Foreskin keratinocyte (primary cell): ENCODE measurements at places on chromosomes 1 and 21. TPM values are rescaled to one million over a fixed set of nuclear protein-coding genes. Genes with fewer than 3 reads are reported as not detected.
A peak's percentile ranks its signal among the peaks of the same experiment; 100 is the strongest.

- peak; percentile 32 for DNase-seq
Measured at GRCh38 chr1:157415661-157416060, 136.7 kb downstream of the FCRL5 start.

The AQP10 gene
- polyA plus RNA-seq, result 0.16 and 0.17 TPM in 2 replicates

- DNase-seq, result no peak
Measured at GRCh38 chr1:77514921-77515776, 167.3 kb downstream of the ZZZ3 start.

- DNase-seq, result no peak
Measured at GRCh38 chr1:212217633-212218032, 67.6 kb upstream of the PPP2R5A start.

- no peak for DNase-seq
Measured at GRCh38 chr1:2284932-2285331, 56.8 kb downstream of the SKI start.

GRCh38 chr1:182861994-182862393, 22.8 kb downstream of the DHX9 start:
- DNase-seq, result no peak

DNA sequence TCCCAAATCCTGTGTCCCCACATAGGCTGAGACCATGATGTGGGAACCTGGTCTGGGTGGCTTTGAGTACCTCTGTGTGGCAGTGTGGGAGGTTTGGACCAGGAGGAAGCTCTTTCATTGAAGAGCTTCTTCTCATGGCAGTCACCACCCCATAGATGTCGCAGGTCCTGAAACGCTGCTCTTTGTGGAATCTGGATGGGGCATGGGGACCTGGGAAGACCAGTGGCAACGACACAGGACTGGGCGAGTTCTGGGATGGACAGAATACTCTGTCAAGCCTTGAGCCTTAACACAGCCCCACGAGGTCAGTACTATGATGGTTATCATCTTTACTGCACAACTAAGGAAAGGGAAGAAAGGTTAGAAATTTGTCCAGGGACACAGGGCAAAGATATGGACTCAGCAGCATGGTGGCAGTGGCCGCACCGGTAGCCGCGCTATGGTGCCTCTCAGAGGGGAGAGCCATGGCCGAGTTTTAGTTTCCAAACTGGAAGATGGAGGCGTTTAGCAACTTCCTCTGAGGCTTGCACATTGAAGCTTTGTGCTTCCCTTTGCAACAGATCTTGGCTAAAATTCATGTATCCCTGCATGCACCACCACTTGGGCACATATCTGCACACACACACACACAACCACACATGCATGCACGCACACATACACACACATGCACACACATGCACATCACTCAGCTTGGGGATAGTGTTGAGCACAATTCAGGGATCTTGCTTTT, 117.7 kb upstream of the C1orf174 start:
- DNase-seq, result no peak

DNA sequence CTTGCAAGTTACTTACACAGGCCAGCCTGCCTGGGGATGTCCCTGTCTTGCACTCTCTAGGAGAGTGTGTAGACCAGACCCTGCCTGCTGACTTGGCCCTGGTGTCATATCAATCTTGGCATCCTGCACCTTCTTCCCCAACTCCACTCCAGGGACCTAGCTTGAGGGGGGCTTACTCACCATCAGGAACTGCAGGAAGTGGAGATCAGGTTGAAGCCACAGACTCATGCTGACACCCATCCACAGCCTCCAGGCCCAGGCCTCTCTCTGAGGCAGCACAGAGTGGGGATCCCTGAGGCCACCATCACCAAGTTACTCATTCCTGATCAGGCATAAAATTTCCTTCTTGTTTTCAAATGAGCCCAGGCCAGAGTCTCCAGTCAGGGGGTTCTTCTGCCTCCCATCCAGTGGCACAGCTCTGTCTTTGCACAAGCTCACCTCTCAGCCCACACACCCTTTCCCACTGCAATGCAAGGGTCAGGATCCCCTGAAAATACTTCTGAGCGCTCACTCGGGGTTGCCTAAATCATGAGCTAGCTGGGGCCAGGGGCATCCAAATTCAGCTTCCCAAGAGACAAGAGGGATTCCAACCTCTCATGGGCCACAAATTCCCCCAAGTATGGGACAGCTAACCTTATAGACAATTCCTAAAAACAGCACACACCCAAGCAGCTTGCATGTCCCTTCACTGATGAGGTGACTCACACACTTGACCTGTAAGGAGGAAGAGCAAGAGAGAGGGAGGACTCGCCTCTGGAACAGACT, 33.5 kb downstream of the CSMD2 start:
- DNase-seq, result no peak

- DNase-seq, result no peak
Measured at GRCh38 chr1:59149435-59149834, 147.5 kb upstream of the FGGY start.

- DNase-seq, result peak; percentile 82
Measured at GRCh38 chr1:107789817-107790524, 175.0 kb downstream of the VAV3 start.

The AGTRAP gene
- 138 and 140 TPM in 2 replicates for polyA plus RNA-seq

DNA sequence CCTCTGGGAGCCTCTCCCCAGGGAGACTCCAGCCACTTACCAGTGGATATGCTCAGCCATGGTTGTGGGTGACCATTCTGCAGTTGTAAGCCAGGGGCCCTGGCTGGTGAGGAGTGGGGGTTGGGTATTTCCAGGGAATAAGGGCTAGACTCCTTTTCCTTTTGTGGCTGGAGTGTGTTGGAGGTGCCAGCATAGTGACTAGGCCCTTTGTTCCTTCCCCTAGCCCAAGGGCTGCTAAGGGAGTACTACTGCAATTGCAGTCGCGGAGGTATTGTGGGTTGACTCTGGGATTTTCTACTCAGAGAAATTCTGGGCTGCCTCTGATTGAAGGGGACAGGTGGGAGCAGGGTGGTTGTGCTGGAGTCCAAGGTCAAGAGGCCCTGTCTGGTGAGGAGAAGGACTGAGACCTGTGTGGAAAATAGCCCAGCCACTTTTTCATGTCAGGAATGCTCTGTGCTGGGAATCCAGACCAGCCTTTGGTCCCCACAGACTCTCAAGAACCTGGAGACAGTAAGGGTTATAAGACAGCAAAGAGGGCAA, 43.1 kb downstream of the MROH9 start:
- DNase-seq, result no peak

DNA sequence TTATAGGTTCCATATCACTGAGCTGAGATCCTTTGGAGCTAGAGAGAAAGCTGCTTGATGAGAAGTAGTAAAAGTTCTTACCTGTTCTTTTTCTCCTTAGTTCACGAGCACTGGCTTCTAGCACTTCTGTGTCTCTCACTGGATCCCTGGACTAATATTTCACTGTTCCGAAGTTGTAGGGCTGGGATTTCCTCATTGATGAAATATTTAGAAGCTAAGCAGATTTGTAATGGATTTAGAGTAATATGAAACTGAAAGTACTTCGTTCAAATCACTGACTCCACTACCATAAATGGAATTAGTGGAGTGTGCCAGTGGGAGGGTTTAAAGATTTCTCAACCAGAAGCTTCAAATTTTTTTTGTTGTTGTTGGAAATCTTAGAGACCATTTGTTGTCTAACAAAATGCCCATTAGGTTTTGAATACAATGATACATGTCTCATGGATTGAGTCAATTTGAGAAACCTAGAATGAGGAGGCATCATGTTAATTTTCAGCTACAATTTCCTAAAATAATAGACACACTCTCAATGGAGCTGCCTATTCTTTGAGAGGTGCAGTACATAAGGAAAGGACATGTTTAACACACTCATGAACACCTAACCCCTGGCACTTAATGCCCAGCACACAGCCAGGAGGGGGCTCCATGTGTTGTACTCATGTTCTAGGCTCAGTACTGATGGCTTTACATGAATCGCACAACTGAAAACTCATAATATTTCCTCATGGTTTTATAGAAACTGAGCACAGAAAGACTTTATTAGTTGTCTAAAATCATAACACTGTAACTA, at the start of gene GBP1:
TSS of gene GBP1 (minus strand) at position 130 of the 790 bp plus-strand sequence. CDS start 1,974 bp downstream, outside the sequence.
- peak; percentile 76 for DNase-seq

The NOL9 gene
- 4.6 and 5.3 TPM in 2 replicates for polyA plus RNA-seq

DNA sequence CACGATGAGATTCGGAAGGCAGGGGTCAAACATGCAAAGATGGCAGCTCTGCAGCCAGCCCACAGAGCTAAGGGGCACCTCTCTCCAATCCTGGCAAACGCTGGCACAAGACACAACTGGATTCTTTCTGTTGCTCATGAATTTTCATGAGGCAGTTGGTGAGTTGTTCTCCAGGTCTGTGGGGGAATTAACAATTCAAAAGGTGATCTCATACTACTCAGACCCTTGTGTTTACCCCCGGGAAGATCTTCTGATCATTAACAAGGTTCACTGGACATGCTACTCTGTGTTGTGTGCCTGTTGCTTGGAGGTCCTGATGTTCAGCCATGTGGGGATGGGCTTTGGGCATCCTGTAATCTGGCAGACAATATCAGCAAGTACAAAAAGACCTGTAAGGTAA, 128.9 kb downstream of the HHAT start:
- no peak for DNase-seq

GRCh38 chr1:52413410-52413989, 9.1 kb downstream of the PRPF38A start:
- DNase-seq, result peak; percentile 7

The CNN3 gene
- 83.5 and 103 TPM in 2 replicates for polyA plus RNA-seq

DNA sequence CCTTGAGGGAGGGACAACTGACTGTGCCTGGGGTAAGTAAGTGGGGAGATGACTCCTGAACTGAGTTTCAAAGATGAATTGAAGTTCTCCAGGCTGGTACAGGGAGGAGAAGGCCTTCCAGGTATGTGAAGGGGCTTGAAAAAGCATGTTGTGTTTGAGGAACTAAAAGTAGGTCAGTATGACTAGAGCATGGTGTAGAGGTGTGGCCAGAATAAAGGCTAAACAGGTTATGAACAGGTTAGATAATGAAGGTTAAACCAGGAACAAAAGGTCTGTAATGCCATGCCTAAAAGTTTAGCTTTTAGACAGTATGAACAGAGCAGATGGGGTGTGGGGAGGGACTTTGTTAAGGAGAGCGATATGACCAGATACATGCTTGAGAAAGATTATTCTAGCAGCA, 7.3 kb upstream of the CLSPN start:
- DNase-seq, result no peak

DNA sequence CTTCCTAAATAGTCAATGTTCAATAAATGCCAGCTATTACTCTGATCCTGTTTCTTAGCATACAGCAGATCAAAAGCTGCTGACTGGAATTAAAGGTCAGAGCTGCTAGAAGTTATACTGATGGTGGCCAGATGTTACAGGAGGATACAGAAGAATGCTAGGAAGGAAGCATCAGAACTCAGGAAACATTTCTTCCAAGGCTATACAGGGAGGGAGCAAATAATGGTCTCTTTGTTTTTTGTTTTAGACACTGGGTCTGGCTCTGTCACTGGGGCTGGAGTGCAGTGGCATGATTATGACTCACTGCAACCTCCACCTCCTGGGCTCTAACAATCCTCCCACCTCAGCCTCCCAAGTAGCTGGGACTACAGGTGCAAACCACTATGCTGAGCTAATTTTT, 175.5 kb downstream of the RGS7 start:
- no peak for DNase-seq

GRCh38 chr1:18486195-18486594, 5.5 kb downstream of the KLHDC7A start:
- no peak for DNase-seq

- no peak for DNase-seq
Measured at GRCh38 chr1:207519505-207520399, 23.8 kb downstream of the CR1 start.

GRCh38 chr1:205124726-205125125, 2.9 kb upstream of the RBBP5 start:
- DNase-seq, result no peak

The TIPRL gene
- 25.2 and 28.0 TPM in 2 replicates for polyA plus RNA-seq

DNA sequence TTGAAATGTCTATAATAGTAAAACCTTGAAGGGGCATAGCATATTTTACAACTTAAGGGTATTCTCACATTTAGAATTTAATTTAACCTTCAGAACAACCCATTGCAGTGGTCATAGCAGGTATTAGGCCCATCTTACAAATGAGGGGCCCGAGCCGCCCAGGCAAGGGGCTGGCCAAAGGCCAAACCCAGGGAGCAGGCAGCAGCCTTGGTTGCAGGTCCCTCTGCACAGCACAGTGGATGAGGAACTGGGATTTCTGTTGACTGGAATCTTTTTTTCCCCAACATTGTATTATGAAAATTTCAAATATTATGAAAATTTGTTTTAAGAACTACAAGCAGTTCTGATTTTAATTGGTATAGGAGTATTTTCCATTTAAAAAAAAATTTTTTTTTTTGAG, 33.2 kb downstream of the CCSAP start:
- no peak for DNase-seq

DNA sequence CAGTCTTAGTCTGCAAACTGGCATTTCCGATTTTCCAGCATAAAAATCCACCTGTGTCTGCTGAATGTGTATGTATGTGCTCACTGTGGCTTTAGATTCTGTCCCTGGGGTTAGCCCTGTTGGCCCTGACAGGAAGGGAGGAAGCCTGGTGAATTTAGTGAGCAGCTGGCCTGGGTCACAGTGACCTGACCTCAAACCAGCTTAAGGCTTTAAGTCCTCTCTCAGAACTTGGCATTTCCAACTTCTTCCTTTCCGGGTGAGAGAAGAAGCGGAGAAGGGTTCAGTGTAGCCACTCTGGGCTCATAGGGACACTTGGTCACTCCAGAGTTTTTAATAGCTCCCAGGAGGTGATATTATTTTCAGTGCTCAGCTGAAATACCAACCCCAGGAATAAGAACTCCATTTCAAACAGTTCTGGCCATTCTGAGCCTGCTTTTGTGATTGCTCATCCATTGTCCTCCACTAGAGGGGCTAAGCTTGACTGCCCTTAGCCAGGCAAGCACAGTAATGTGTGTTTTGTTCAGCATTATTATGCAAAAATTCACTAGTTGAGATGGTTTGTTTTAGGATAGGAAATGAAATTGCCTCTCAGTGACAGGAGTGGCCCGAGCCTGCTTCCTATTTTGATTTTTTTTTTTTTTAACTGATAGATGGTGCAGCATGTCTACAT, 2.5 kb upstream of the OLFML3 start:
- no peak for DNase-seq

- no peak for DNase-seq
Measured at GRCh38 chr21:30515681-30516080, 13.7 kb upstream of the KRTAP19-5 start.

DNA sequence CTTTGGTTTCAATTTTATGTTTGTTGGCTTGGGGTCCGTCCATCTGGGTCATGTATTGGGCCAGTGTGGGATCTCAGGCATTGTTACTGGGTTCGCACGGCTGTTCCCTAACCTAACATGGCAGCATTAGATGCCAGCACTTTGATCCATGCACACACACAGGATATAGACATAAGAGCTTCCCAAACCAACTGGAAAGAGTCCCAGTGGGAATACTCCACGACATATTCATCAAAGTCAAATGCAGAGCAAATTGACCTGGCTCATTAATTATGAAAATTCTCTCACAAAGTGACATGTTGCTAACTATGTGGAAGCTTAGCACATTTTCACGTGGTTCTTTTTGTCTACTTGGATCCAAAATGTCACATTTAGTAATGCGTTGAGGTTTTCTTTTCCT, 130.4 kb downstream of the SETD4 start:
- no peak for DNase-seq

The RCC1 gene
- 58.5 and 77.3 TPM in 2 replicates for polyA plus RNA-seq

The TMPRSS15 gene
- polyA plus RNA-seq, result not detected in 2 replicates

The AMY1B gene
- not detected in 2 replicates for polyA plus RNA-seq

- DNase-seq, result no peak
Measured at GRCh38 chr1:48939042-48939441, 162.4 kb upstream of the BEND5 start.
